ENCODE measurements at places on chromosomes 2 and 18.

DNA sequence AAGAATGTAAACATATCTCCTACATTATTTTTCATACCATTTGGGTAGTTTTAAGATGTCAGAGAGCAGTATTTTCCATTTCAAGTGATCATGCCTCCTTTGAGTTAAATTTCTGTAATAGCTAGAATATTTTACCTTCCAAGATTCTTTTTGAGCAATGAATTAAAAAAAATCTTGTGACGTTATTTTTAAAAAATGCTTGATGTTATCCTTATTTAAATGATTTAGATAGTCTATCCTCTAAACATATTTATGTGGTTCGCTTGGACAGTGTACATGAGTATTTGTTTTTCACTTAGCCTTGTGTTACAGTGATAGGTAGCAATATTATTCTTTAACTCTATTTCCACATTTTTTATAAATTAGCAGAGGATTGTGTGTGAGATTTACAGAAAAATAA is 639.2 kb upstream of the CDH2 start:
- no peak for DNase-seq

- DNase-seq = no peak
Observed at GRCh38 chr18:36297417-36298125, at the start of gene FHOD3. Gene FHOD3, plus strand, starts transcription at chr18:36297713. Its CDS starts 123 bp downstream, at chr18:36297836.

DNA sequence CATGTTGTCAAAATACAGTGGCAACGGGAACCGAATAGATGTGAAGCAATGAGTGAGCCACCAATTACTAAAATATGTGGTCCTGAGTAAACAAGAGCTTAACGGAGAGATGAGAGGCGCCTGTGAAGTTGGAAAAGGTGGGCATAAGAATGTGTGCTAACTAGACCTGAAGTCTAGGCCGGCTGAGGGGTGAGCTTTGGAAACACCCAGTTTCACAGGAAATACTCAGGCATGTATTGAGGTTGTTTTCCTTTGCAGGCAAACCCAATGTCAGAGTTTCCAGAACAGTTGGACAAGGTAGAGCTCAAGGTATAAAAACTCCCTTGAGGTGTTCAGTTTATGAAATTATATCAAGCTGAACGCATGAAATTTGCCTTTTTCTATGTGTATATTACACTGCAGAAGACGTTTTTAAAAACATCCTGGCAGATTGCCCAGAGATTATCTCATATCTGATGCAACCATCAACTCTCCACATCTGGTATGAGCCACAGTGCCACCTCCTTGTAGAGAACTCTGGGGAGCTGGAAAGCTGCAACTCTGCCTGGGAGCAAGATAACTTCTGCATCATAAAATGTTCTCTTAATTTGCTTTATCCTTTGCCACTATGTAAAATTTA is 3.9 kb upstream of the WDSUB1 start:
- peak; percentile 19 for DNase-seq

DNA sequence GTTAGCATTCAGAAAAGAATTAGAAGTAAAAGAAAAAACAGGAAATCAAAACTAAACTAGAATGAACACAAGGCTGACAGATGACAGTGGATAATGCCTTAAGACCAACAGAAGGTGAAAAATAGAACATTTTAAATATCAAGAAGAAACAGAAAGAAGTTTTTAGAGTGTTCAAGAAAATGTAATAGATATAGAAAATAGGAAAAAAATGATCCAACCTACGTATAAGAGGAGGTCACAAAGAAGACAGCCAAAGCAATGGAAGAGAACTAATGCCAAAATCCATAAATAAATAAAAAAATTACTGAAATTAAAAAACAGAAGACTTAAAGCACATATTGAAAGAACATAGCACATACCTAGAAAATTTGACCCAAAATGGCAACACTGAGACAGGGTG is 42.5 kb upstream of the EN1 start:
- no peak for DNase-seq

- no peak for DNase-seq
Observed at GRCh38 chr2:112755444-112755843, 9.0 kb downstream of the CKAP2L start.

DNA sequence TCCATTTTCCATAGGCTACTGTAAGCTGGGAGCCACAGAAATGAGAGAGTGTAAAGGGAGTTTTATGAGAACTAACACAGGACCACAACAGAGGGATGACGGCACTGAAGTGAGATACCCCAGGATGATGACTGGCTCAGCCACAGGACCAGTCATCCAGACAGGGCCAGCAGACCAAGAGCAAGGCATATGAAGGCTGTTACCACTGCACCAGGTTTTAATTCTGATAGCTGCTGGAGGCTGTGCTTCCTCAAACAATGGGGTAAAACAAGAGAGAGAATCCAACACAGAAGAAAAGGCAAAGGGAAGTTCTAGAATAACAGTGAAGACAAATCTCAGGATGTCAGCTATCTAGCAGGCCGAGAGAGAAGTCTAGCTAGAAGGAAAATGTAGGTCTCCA is 94.9 kb downstream of the BCL2 start:
- DNase-seq = no peak

DNA sequence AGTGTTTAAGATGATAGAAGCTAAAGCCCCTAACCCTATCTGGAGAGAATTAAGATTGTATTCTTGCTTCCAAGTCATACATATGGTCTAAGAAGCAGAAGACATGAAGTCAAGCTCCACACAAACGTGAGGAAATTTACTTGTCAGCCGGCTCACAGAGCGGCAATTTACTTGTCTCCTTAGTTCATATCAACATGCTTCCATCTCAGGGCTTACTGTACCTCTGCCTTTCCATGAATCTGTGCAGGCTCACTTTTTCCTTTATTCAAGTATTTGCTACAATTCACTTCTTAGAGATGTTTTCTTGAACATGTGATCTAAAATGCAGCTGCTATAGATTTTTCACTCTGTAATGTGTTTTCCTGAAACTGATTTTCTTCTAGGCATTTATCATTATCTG is 1386.4 kb downstream of the LRP1B start:
- no peak for DNase-seq

- no peak for DNase-seq
Observed at GRCh38 chr18:74427442-74428112, 29.5 kb downstream of the DIPK1C start.

DNA sequence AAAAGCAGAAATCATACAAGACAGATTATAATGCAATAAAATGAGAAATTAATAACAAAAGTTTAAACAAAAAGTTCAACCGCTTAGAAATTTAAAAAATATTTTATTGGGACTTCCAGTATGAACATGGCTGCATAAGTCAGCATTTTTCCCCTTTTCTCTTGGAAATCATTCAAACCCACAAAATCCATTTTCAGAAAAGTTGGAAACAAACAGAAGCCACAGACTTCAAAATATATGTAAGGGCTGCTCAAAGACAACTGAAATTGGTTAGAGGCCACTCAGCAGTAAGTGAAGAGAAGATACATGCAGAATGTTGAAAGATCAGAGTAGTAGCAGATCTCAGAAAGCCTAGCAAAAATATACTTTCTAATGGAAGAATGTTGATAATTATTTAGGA is 194.0 kb downstream of the DYSF start:
- DNase-seq = no peak

- DNase-seq = no peak
Observed at GRCh38 chr2:50167271-50167670, 864.7 kb downstream of the NRXN1 start.

- DNase-seq = no peak
Observed at GRCh38 chr2:238979636-238980035, 131.8 kb downstream of the TWIST2 start.

- no peak for DNase-seq
Observed at GRCh38 chr18:45976974-45977373, 9.8 kb upstream of the EPG5 start.

DNA sequence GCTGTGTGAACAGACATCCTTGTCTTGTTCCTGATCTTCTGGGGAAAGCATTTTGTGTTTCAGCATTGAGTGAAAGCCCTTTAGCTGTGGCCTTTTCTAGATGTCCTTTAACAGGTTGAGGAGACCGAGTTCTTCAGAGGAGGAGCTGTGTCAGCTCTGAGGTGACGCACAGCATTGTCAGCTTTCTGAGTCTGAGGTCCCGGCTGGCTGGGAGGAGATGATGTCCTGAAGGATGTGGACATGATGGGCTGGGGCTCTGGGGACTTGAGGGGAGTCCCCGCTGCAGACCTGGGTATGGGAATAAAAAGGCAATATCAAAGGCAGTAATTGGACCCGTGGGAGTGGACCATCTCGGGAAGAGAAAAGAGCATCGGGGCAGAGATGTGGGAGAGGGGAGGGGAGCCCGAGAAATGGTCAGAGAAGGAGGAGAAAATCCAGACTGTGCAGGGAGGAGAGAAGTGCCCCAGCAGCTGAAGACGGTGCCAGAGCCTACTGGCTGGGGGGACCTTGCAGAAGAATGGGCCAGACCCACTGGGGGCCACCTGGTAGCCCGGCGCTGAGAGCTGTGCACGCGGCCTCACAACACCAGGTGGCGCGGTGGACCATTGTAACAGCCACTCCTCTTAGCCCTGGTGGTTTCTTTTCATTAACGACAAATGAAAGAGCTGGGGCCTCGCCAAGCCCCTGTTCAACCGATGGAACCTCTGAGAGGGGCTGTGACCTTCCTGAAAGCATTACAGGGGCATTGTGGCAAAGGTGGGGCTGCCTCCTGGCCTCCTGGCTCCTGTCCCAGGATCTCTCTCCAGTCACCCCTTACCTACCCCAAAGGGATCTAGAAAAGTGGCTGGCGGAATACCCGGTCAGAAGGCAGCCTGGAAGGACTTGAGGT is 61.6 kb downstream of the ST3GAL5 start:
- peak; percentile 88 for DNase-seq

DNA sequence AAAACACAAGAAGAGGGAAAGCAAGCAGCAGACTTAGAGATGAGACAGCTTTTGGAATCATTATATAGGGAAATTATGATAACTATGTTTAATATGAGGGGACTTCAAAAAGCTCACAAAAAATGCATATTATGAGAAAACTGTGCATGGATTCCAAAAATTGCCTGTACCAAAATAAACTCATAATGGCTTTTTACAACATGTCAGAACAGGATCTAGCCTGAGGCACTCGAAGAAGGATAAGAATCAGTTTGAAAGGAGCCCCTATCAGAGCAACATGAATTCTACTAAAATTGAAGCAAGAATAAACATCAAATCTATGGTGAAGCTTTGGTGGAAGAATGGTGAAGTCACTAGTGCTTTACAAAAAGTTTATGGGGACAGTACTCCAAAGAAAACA is 187.4 kb downstream of the RDH14 start:
- no peak for DNase-seq

DNA sequence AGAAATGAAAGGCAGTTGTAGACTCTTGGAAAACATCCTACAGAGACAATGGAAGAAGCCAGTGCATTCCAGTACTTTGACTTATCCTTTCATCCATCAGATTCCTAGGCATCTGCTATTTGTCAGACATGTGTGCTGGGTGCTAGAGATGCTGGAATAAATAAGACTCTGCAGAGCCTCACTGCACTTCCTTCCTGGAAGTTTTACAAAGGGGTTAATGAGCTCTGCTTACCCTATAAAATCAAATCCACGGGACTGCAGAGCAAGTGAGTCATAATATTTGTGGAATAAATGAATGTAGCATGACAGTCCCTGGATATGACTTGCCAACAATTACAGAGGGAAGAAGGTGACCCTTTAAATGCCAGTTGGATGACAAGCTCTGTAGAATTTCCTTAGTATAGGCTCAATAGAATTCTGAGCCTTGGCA is 52.7 kb upstream of the NPAS2 start:
- no peak for DNase-seq

DNA sequence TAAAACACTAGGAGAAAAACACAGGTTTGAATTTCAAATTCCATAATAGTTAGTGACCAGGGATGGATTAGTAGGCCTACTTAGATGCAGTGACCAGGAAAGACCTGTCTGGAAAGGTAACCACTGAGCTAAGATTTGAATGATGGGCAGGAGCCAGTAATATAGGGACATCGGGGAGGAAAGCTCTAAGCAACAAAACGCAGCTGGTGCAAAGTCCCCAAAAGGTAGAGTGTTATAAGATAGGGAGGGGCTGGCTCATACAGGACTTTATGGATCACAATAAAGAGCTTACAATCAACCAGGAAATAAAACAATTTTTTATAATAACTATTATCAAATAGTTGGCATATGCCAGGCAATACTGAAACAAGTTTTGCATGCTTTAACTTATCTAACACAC is 849.4 kb downstream of the LRRTM4 start:
- no peak for DNase-seq

DNA sequence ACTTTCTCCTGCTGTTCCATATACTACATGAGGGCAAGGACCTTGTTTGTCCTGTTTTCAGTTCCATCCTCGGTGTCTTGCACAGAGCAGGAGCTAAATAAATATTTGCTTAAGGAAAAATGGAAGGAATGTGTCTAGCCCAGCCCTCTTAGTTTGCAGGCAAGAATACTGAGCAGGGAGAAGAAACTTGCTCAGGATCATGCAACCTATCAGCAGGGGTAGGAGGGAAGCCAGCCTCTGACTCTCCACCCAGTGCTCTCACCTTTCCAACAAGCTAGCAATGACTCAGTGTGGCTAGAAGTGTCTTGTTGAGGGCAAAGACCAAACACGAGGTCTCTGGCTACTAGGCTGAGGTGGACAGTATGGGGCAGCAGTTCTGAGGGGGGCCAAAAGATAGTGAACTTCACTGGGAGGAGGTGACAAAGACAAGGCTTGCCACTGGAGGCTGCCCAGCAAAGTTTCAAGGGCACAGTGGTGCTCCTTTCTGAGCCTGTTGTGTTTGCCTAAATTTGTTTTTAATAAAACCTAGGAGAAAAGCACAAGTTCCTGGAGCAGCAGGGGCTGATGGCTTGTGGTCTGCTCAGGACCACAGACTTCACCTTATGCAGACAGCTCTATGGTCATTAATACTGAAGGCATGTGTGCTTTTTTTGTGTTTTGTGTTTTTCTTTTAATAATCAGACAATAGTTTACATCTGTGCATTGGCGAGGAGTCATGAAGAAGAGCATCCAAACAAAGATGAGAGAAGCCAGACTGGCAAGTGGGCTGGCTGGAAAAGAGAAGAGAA is 49.1 kb upstream of the CTAGE1 start:
- DNase-seq = no peak

- no peak for DNase-seq
Observed at GRCh38 chr2:230129343-230129742, 60.6 kb upstream of the SLC16A14 start.

- no peak for DNase-seq
Observed at GRCh38 chr2:68244456-68244855, 7.9 kb downstream of the PPP3R1 start.

DNA sequence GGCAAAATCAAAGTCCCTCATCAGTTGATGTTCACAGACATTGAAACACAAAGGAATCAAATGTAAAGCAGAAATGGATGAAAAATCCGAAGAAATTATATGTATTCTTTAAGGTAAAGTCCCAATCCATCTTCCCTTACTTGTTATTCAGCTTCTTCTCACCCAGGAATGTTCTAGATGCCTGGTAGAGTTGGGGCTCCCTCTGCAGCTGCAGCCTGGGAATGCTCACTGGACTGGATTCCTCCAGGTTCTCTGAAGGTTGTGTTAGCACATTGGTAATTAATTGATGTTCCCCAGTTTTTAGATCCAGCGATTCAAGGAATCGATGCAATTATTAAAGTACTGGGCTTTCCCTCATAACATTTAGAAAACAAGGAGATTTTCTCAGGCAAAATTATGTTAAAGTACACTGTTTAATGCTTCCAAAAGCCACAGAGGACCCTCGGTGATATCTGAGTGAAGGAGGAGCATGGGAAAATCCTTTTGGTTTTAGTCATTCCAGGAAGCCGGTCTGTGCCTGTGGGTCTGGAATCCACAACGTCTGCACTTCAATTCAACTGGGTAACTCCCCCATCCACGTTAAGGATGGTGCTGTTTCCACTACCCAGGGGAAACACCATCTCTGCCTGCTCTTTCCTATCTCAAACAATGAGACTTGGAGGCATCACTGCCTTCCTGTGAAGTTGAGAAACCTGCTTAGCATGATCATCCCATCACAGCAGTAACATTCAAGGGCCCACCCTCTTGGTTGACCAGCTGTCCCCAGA is 22.0 kb downstream of the NTSR2 start:
- no peak for DNase-seq
